ENCODE measurements at places on chromosomes 1 and 21.

- no peak for DNase-seq
Observed at GRCh38 chr1:90591970-90592356, 125.1 kb downstream of the BARHL2 start.

GRCh38 chr21:33011462-33011861 is 14.3 kb upstream of the OLIG2 start:
- no peak for DNase-seq

DNA sequence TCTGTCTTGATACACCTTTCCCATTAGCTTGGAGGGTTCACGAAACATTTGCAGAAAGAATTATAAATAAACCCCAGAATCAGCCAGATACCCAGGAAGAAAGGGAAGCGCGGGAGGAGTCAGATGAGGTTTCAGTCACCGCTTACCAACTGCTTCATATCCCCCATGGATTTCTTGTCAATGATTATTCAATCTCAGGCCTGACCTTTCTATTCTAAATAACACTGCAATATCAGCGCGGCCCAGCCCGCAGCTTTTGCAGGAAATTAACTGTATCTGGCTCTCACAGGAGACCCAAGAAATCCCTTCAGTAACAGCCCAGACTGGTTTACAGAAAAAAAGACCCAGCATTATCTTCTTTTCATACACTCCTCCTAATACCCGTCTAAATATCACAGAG is 308.6 kb downstream of the PBX1 start:
- DNase-seq: no peak

DNA sequence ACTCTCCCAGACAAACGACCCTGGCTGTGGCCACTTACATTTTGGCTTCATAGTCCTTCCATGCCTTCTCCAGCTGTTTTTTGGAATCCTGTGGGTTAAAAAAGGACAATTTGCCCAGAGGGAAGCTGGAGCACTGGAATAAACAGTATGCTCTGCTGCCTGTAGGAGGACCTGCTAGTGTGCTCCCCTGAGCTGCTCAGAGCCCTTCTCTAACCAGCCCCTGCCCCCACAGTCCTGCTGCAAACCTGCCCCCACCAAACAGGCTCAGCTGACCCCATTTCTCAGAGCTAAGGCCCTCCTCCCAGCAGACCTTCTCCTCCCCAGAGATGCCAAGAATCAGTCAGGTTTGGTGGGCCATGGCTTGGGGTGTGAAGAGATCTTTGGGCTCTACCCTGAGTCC is 26.9 kb upstream of the TCEA3 start:
- DNase-seq: no peak

GRCh38 chr1:233790662-233791371 is 113.7 kb upstream of the SLC35F3 start:
- DNase-seq: no peak

- no peak for DNase-seq
Observed at GRCh38 chr1:161691846-161692245, 15.2 kb upstream of the FCRLA start.
